ENCODE measurements at places on chromosomes 2 and 18. TPM values are rescaled to one million over a fixed set of nuclear protein-coding genes. Genes with fewer than 3 reads are reported as not detected.
A peak's percentile ranks its signal among the peaks of the same experiment; 100 is the strongest.

Gene SERPINB13
- not detected for total RNA-seq

DNA sequence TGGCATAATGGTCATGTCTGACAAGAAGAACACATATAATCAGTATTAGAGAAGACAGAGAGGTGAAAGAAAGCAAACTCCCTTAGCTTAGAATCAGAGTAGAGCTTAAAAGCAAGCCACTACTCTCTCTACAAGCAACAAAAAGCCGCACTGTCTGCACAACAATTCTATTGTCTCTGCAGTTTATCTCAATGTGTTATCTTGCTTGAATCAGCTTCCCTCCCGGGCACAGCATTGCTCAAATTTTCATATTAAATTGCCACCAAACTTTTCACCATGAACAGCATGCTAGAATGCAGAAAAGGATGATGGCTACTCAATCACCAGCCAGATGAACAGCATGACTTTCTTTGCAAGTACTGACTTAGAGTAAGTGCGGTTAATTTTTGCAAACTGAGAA, 356.0 kb upstream of the KYNU start:
- no peaks in the 10 kb centered on the region for H3K4me1 ChIP-seq
- no peaks in the 10 kb centered on the region for H3K36me3 ChIP-seq
- H3K4me3 ChIP-seq = no peak overlapping the region
- H3K27ac ChIP-seq = no peak overlapping the region
- no peak for DNase-seq
- H3K27me3 ChIP-seq = peaks cover 82% of the 10 kb centered on the region

- no peak for DNase-seq
- H3K36me3 ChIP-seq = no peaks in the 10 kb centered on the region
- H3K27me3 ChIP-seq = no peaks in the 10 kb centered on the region
- no peaks in the 10 kb centered on the region for H3K4me1 ChIP-seq
- H3K4me3 ChIP-seq = no peak overlapping the region
Measured at GRCh38 chr2:8363161-8363560, 318.7 kb upstream of the ID2 start.

DNA sequence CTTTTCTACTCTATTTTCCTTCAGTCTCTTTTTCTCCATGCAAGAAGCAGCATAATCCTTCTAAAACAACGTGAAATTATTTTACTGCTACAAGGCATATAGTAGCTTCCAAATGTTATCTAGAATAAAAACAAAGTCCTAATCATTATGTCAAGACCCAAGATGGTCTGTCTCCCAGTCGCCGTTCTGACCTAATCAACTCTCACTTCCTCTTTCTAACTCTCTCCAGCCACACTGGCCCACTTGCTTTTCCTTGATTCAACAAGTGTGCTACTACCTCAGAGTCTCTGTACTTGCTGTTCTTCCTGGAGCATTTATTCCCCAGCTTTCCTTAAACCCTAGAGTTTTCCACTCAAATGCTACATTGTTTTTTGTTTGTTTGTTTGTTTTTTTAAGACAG, 1491.2 kb downstream of the LRP1B start:
- no peaks in the 10 kb centered on the region for H3K36me3 ChIP-seq
- DNase-seq = no peak
- peaks cover 13% of the 10 kb centered on the region for H3K27me3 ChIP-seq
- peaks cover 6% of the 10 kb centered on the region for H3K4me1 ChIP-seq
- H3K27ac ChIP-seq = no peak overlapping the region

DNA sequence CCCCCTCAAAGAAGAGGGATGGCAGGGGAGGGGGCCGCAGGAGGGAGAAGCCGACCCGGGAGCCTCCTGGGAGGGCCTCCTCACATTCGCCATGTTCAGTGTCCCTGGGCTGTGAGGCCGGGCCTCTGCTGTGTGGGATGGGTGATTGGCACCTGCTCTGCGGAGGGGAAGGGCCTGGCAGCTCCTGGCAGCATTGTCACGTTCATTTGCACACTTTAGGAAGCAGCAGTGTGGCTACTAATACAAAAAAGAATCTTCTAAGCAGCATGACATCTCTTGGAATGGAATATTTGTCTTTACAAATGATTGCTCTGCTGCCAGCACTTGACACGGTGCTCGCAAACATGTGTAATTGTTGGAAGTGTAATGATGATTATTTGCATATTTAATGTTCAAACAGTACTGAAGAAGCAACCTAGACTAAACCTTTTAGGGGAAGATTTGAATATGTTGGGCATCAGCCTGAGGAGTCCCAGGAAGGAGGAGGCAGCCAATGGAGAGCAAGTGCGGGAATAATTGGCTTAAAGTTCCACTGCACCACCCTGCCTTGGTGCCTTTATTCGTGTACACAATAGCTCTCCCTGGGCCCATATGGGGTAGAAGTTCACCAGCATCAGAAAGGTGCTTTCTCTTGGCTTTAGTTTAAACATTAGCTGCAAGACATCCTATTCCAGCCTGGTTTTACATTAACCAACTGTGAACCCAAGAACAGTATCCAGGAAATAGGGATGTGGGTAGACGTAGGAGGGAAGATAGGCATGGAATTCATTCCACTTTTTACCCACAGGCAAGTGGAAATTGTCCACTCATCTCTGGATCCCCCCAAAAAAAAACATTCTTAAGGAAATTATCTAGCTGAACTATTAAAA, 404.9 kb downstream of the TMEM182 start:
- no peak for DNase-seq
- peaks cover 10% of the 10 kb centered on the region for H3K4me1 ChIP-seq
- H3K4me3 ChIP-seq = no peak overlapping the region
- no peaks in the 10 kb centered on the region for H3K36me3 ChIP-seq
- H3K27ac ChIP-seq = no peak overlapping the region

Gene SCN1A
- not detected for total RNA-seq

GRCh38 chr18:42976869-42977590, 138.5 kb downstream of the RIT2 start:
- no peaks in the 10 kb centered on the region for H3K4me1 ChIP-seq
- H3K27me3 ChIP-seq = peaks cover 18% of the 10 kb centered on the region
- H3K4me3 ChIP-seq = no peak overlapping the region
- no peak for DNase-seq
- no peak overlapping the region for H3K27ac ChIP-seq

- H3K4me1 ChIP-seq = peaks cover 29% of the 10 kb centered on the region
- H3K27ac ChIP-seq = peak overlapping the region; percentile 88
- H3K4me3 ChIP-seq = no peak overlapping the region
- no peaks in the 10 kb centered on the region for H3K27me3 ChIP-seq
- peaks cover 8% of the 10 kb centered on the region for H3K36me3 ChIP-seq
Measured at GRCh38 chr2:235709969-235710879, 216.4 kb downstream of the AGAP1 start.

- H3K27me3 ChIP-seq = peaks cover 67% of the 10 kb centered on the region
- H3K4me1 ChIP-seq = no peaks in the 10 kb centered on the region
- H3K4me3 ChIP-seq = no peak overlapping the region
- H3K36me3 ChIP-seq = no peaks in the 10 kb centered on the region
- no peak for DNase-seq
Measured at GRCh38 chr2:15744820-15745219, 153.2 kb downstream of the DDX1 start.

Gene KATNAL2
- total RNA-seq = 2.1 TPM

Gene DTNA
- not detected for total RNA-seq

DNA sequence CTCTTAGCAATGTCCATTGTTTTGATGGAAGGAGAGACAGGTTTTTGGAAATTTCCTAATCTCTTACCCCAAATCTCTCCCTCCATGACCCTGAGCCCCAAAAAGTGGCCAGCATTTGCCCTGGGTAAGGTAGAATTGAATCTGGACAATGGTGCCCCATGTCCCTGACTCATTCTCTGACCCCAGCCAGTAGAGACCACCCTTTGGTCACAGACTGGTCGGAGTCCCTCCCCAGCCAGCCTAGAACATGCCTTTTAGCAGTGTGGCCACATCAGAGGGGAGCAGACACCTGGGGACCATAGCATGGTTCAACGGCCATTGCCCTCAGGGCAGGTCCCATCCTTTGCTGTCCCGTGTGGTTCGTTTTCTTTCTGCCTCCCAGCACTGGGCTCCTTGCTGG, 6.5 kb upstream of the NT5DC4 start:
- no peaks in the 10 kb centered on the region for H3K36me3 ChIP-seq
- no peaks in the 10 kb centered on the region for H3K27me3 ChIP-seq
- no peak for DNase-seq
- no peak overlapping the region for H3K4me3 ChIP-seq

- H3K4me1 ChIP-seq = peaks cover 27% of the 10 kb centered on the region
- H3K36me3 ChIP-seq = no peaks in the 10 kb centered on the region
- H3K27me3 ChIP-seq = no peaks in the 10 kb centered on the region
- no peak overlapping the region for H3K4me3 ChIP-seq
- H3K27ac ChIP-seq = no peak overlapping the region
Measured at GRCh38 chr2:128724547-128724946, 405.9 kb upstream of the HS6ST1 start.

- peaks cover 5% of the 10 kb centered on the region for H3K36me3 ChIP-seq
- peak overlapping the region; percentile 77 for H3K27ac ChIP-seq
- H3K4me1 ChIP-seq = peaks cover 61% of the 10 kb centered on the region
- H3K4me3 ChIP-seq = peak overlapping the region; percentile 5
- no peaks in the 10 kb centered on the region for H3K27me3 ChIP-seq
Measured at GRCh38 chr2:108593547-108594098, 59.4 kb downstream of the LIMS1 start.

DNA sequence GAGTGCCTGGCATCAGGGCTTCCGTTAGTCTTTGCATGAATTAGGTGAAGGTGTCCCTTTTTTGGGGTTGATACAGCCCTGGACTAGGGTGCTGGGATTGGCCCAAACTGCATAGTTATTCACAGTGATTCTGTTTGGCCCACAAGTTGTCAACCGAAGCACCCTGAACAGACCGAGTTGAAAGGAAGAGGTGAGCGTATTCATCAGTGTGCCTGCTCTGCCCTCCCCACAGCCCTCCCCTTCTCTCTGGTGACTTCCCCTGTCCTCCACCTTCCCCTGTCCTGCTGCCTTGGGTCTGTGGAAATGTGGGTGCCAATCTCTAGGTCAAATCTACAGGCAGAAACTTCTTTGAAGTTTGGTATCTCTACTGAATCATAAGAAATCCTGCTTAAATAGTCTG, 330.5 kb downstream of the DYSF start:
- H3K4me3 ChIP-seq = no peak overlapping the region
- peaks cover 19% of the 10 kb centered on the region for H3K4me1 ChIP-seq
- H3K27ac ChIP-seq = no peak overlapping the region
- DNase-seq = no peak
- peaks cover 26% of the 10 kb centered on the region for H3K27me3 ChIP-seq

Gene RBKS
- total RNA-seq = 9.9 TPM

GRCh38 chr2:105256431-105257047, 15.0 kb downstream of the GPR45 start:
- H3K27me3 ChIP-seq = no peaks in the 10 kb centered on the region
- H3K27ac ChIP-seq = no peak overlapping the region
- H3K4me3 ChIP-seq = no peak overlapping the region
- peaks cover 6% of the 10 kb centered on the region for H3K4me1 ChIP-seq
- H3K36me3 ChIP-seq = peaks cover 6% of the 10 kb centered on the region

GRCh38 chr2:112449854-112450253, 16.4 kb upstream of the RGPD8 start:
- H3K36me3 ChIP-seq = no peaks in the 10 kb centered on the region
- no peaks in the 10 kb centered on the region for H3K27me3 ChIP-seq
- no peak overlapping the region for H3K27ac ChIP-seq
- H3K4me3 ChIP-seq = no peak overlapping the region
- DNase-seq = no peak

- no peak overlapping the region for H3K4me3 ChIP-seq
- H3K27me3 ChIP-seq = no peaks in the 10 kb centered on the region
- DNase-seq = no peak
- peak overlapping the region; percentile 53 for H3K27ac ChIP-seq
Measured at GRCh38 chr2:176135035-176135440, 5.5 kb downstream of the HOXD8 start.

DNA sequence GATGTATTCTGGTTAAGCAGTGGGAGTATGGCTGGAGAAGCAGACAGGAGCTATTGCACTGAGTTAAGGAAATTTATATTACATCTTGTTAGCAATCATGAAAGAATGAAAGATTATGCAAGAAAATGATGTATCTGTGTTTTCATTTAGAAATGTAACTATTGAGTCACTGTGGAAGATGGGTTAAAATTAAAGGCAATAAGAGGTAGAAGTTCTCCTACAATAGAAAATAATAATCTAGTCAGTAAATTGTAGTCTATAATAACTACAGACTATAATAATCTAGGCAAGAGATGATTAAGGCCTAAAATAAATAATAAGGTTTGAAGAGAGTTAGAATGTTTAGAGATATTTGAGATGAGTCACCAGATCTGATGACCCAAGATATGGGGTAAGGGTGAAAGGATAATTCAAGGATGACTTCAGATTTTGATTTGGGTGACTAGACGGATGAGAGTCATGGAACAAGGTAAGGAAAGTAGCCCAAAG, 371.9 kb upstream of the KCNH7 start:
- peaks cover 25% of the 10 kb centered on the region for H3K4me1 ChIP-seq
- DNase-seq = peak; percentile 62
- no peak overlapping the region for H3K4me3 ChIP-seq
- no peaks in the 10 kb centered on the region for H3K27me3 ChIP-seq
- no peaks in the 10 kb centered on the region for H3K36me3 ChIP-seq

Gene INHBB
- total RNA-seq = 0.16 TPM

DNA sequence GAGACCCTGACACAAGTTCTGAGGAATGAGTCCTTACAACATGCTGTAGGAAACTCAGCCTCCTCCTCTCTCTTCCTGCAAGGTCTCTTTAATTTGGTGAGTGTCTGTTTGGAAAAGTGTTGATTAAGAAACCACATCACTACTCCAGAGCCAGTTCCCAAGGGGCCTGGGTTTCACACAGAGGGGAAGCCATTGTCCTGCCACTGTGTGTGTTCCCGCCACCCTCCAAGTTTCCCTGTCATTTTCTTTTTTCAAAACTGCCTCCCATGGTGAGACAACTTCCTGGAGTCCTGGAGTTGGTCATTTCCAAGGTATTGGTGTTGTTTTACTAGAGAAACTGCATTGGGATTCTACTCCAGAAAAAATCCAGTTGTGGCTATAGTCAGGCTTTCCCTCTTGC, 232.0 kb upstream of the PARD3B start:
- H3K27ac ChIP-seq = no peak overlapping the region
- no peaks in the 10 kb centered on the region for H3K36me3 ChIP-seq
- no peak overlapping the region for H3K4me3 ChIP-seq
- no peaks in the 10 kb centered on the region for H3K27me3 ChIP-seq
- no peaks in the 10 kb centered on the region for H3K4me1 ChIP-seq

DNA sequence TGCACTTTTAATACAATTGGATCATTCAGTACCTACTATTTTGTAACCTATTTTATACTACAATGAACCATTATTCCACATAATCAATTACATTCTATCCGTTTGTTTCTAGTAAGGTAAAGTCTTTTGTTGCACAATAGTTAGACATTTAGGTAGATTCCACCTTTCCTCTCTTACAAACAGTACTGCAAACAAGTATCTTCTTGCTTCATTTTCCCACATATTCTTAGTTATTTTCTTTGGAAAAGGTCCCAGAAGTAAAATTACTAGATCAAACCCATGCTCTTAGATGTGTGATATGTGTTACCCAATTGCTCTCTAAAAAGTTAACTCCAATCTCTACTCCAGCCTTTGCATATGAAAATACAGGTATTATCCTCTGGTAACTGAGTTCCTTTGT, 49.6 kb downstream of the SPIRE1 start:
- peak overlapping the region; percentile 99 for H3K27ac ChIP-seq
- H3K36me3 ChIP-seq = peaks cover 12% of the 10 kb centered on the region
- H3K4me1 ChIP-seq = peaks cover 69% of the 10 kb centered on the region
- H3K27me3 ChIP-seq = no peaks in the 10 kb centered on the region
- peak overlapping the region; percentile 58 for H3K4me3 ChIP-seq

Measured in MCF 10A (cell line).